Activated CD8-positive, alpha-beta T cell treated with anti-CD3 and anti-CD28 coated beads for 36 hours (primary cell): ENCODE measurements at places on chromosomes 1 and 21. TPM values are rescaled to one million over a fixed set of nuclear protein-coding genes. Genes with fewer than 3 reads are reported as not detected.

DNA sequence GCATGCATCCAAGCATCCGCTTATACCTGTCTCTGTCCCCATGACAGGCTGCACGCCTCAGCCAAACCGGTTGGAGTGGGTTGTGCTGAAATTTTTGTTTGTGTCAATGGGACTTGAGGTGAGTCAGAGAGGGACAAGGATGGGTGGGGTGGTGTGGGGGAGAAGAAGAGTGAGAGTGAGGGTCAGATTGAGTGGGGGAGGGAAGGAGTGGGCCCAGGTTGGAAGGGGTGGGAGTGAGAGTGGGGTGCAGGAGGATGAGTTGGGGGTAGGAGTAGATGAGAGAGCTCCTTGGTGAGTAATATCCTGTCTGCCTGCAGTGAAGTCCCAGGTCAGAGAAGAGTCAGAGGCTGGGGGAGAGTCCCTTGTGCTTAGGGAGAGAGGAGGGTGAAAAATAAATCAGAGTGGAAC is 3.3 kb upstream of the NECTIN4 start:
- DNase-seq: peak; percentile 72

GRCh38 chr1:225973158-225973557 is 26.0 kb downstream of the SDE2 start:
- no peak for DNase-seq

GRCh38 chr1:201903135-201903534 is 14.4 kb downstream of the SHISA4 start:
- no peak for DNase-seq

- DNase-seq: no peak
Observed at GRCh38 chr21:44439211-44439600, 16.1 kb upstream of the LRRC3 start.

DNA sequence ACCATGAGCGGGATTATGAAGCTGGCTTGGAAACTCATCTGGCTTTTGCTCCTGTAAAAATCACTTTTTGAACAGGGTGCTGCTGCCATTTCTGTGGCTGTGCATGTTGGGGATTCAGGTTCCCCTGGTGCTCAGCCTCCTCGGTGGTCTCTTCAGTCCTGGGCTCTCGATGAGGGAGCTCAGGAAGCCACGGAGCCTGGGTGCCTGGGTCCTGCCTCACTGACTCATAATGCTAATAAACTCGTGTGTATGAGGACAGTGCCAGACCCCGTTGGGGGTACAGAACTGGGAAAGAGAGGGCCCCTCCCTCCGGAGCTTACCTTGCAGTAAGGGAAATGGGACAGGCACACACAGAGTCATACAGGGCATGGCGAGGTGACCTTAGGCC is 5.8 kb downstream of the COQ8A start:
- no peak for DNase-seq

GRCh38 chr1:58409890-58410289 is 136.6 kb downstream of the OMA1 start:
- DNase-seq: no peak

DNA sequence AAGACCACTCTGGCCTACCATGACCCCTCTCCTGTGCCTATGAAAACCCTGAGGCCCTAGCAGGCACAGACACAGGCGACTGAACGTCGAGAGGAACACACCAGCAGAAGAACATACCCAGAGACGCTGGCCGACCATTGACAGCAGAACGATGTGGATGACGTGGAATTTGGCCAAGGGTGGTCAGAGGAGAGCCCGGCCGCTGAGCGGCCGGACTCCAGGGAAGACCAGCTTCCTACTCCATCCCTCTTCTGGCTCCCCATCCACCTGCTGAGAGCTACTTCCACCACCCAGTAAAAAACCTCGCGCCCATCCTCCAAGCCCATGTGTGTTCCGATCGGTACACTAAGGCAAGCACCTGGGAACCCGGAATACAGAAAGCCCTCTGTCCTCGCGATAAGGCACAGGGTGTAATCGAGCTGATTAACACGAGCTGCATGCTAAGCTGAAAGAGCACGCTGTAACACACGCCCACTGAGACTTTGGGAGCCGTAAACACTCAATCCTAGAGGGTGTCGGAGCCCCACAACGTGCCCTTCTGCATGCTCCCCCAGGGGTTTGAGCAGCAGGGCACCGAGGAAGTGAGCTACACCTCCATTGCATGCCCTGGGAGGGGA is 150.3 kb downstream of the CENPF start:
- DNase-seq: no peak

DNA sequence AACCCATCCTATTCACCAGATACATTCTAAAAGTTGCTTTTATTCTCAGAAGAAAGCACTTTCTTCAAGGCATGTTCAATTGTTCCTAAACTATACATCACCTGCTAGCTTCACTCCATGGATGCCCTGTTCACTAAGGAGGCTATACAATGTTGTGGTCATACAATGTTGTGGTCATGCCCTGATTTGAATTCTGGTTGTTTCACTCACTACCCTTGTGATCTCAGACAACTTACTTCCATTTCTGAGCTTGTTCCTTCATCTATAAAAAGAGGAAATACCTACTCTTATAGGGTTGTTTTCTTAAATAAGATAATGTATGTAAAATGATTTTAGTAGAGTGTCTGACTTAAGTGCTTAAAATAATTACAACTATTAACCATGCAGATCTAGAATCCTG is 19.7 kb downstream of the EDEM3 start:
- DNase-seq: no peak

- DNase-seq: no peak
Observed at GRCh38 chr1:11156963-11157362, 32.2 kb upstream of the ANGPTL7 start.

- no peak for DNase-seq
Observed at GRCh38 chr1:169681140-169681539, 30.3 kb downstream of the SELL start.

GRCh38 chr1:228416217-228416933 is at the start of gene TRIM17:
TSS of gene TRIM17 (minus strand) at chr1:228416861. CDS start at chr1:228415072, 1,789 bp downstream.
- DNase-seq: peak; percentile 60

- peak; percentile 72 for DNase-seq
Observed at GRCh38 chr1:8862528-8862927, 16.0 kb downstream of the ENO1 start.

DNA sequence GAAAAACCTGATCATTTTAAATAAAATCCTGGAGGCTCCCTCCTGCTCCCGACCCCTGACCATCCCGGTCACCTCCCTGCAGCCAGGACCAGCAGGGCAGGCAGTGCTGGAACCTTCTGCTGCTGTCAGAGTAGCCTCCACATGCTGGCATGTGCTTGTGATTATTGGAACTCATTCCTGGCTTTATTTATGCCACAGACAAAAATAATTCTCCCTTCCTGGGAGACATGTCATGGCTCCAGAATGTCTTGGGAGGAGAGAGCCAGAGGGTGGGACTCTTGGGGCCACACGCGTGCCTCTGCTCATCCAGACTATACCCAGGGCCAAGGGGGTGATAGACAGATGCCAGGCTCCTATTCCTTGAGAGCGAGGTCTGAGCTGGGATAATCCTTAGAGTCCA is 183.6 kb upstream of the RAB4A start:
- no peak for DNase-seq

- no peak for DNase-seq
Observed at GRCh38 chr1:180280617-180281016, 50.6 kb downstream of the LHX4 start.

The KIF17 gene
- total RNA-seq: not detected

The NUDC gene
- total RNA-seq: 97.0 TPM

The KRTAP10-6 gene
- total RNA-seq: not detected

The ST6GALNAC3 gene
- total RNA-seq: 2.7 TPM

The RNPC3 gene
- 23.2 TPM for total RNA-seq

The COG2 gene
- total RNA-seq: 27.6 TPM
